ENCODE measurements at places on chromosomes 5 and 9.
A peak's percentile ranks its signal among the peaks of the same experiment; 100 is the strongest.

GRCh38 chr5:107736638-107737037 lies 65.9 kb upstream of the EFNA5 start:
- peak; percentile 53 for DNase-seq

DNA sequence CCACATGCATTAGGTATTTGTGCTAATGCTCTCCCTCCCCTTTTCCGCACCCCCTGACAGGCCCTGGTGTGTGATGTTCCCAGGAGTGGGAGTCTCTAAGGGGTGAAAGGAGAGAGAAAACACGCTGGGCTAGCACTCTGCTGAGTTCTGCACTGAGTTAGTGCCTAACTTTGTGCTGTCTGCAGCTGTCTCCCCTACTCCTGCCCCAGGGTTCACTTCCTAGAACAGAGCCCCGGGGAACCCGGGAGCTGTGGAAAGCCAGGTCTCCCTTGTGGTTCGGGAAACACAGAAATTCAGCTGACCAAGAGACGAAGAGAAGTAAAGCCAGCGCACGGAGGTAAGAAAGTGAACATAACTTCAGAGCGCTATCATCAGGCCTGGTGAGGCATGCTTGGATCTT lies 20.7 kb upstream of the ANKRD18A start:
- no peak for DNase-seq

DNA sequence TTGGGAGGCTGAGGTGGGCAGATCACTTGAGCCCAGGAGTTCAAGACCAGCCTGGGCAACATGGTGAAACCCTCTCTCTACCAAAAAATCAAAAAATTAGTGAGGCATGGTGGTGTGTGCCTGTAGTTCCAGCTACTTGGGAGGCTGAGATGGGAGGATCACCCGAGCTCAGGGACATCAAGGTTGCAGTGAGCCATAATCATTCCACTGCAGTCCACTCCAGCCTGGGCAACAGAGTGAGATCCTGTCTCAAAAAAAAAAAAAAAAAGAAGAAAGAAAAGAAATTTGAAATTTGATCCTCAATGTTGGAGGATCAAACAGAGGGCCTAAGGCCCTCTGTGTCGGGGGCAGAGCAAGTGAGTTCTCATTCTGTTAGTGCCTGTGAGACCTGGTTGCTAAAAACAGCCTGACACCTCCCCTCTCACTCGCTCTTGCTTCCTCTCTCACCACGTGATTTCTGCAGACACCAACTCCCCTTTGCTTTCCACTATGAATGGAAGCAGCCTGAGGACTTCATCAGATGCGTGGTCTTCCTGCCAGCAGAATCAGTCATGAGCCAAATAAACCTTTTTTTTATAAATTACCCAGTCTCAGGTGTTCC lies 8.4 kb upstream of the GOLPH3 start:
- DNase-seq = no peak

- no peak for DNase-seq
Observed at GRCh38 chr5:6029811-6030271, 348.5 kb downstream of the MED10 start.

GRCh38 chr5:109759306-109759705 lies 69.6 kb downstream of the MAN2A1 start:
- peak; percentile 21 for DNase-seq

DNA sequence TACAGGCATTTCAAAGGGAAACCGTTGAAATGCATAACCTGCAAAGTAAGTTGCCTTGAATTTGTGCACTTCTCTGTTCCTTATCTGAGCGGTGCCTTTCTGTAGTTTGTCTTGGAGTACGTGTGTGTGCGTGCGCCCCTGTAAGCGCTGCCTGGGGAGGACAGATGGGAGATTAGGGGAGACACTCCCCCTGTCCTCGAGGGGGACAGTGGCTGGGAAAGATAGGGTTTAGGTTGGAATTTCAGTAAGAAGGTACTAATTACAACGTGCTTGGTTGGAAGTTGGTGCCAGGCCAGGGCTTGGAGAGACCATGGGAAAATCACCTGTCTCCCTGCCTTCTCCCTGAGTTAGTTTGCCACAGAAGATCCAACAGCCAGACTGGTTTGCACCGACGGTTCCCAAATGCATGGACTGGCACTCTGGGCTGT lies 73.2 kb downstream of the PIK3R1 start:
- DNase-seq = no peak

DNA sequence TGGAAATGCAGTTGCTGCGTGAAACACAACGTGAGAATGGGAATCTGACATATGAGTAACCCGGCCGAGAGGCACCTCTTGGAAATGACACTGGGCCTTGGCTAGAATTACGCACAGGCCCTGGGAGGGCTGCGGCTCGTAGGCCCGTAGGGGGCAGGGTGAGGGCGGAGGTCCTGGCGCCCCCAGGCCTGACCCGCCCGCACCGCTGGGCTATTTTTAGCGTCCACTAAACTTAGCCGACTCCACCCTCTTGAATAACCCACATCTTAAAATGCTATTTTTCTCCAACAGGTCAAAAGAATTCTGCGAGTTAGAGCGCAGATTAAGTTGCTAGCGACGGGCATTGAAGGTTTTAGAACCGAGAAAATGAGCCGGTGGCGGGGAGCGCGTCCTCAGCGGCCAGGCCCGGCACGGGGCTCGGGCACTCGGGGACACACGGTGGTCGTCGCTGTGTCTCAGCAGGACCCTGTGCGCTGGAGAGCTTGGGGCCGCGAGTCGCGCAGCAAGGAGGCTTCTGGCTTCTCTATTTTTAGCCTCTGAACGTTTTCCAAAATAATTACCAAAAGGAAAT lies 168.5 kb downstream of the AUH start:
- peak; percentile 99 for DNase-seq

GRCh38 chr5:156402387-156402921 lies 75.5 kb downstream of the SGCD start:
- DNase-seq = no peak
